ENCODE measurements at places on chromosomes 16 and 17.

DNA sequence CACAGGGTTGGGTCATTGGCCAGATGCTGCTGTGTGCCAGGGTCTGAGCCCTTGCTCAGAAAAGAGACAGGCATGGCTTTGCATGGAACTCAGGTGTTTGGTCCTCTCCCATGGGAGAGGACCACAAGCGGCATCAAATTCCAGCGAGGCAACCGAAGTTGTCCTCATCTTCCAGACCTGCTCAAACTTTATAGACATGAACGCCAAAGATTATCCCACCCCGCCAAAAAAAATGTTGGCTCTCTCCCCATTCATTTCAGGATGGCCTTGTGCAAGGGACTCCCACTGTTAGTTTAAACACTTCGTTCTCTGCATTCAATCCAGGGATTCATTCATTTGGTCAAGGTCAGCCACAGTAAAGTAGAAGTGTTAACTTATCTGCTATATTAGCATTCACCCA lies 360.8 kb upstream of the ZFHX3 start:
- no peak for DNase-seq

- peak; percentile 35 for DNase-seq
Measured at GRCh38 chr17:4540224-4540651, 14.9 kb downstream of the MYBBP1A start.

DNA sequence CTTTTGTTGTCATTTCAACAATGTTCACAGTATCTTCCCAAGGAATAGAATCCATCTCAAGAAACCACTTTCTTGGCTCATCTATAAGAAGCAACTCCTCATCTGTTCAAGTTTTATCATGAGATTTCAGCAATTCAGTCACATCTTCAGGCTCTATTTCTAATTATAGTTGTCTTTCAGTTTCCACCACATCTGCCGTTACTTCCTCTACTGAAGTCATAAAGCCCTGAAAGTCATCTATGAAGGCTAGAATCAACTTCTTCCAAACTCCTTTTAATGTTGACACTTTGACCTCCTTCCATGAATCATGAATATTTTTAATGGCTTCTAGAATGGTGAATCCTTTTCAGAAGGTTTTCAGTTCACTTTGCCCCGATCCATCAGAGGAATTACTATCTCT lies 102.1 kb downstream of the CDH13 start:
- DNase-seq = no peak

GRCh38 chr17:1839516-1839915 lies 9.7 kb downstream of the RPA1 start:
- DNase-seq = no peak

GRCh38 chr17:55332296-55333041 lies 67.7 kb downstream of the HLF start:
- no peak for DNase-seq

DNA sequence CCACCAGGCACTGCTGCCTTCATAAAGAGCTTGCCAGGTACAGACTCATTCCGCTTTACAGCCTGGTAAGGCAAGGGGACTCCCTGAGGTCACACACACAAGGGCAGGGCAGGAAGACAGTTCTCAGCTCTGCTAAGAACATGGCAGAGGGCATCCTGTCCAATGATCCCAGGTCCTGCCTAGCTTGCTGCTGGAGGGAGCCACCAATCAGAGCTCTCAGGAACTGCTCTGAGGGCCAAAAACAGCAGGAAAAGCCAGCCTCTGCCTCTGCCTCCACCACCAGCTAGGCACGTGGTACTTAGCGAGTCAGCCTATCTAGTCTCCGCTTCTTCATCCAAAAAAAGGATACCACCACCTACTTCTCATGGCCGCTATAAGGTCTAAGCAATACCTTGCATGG lies 66.1 kb downstream of the GTF3C1 start:
- no peak for DNase-seq

GRCh38 chr17:78826836-78827509 lies 13.6 kb downstream of the USP36 start:
- DNase-seq = no peak

DNA sequence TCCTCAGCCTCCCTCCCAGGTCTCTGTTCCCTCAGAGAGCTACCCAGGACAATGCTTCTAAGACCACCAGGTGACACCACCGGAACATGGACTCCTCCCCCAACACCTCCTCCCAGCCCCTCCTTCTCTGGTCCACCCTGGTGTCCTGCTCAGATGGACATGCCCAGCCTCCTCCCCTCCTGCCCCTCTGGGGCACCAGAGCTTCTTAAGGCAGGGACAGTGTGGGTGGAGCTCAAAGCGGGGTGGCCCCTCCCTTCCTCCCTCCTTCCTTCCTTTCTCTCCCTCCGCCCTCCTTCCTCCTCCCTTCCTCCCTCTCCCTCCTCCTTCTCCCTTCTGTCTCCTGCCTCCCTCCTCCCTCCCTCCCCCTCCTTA lies 22.7 kb downstream of the TRPV3 start:
- DNase-seq = peak; percentile 39

- DNase-seq = no peak
Measured at GRCh38 chr16:82807311-82807710, 180.5 kb downstream of the CDH13 start.

GRCh38 chr16:67748834-67749233 lies 29.7 kb upstream of the GFOD2 start:
- no peak for DNase-seq

GRCh38 chr16:52055381-52055780 lies 491.6 kb downstream of the TOX3 start:
- DNase-seq = no peak

DNA sequence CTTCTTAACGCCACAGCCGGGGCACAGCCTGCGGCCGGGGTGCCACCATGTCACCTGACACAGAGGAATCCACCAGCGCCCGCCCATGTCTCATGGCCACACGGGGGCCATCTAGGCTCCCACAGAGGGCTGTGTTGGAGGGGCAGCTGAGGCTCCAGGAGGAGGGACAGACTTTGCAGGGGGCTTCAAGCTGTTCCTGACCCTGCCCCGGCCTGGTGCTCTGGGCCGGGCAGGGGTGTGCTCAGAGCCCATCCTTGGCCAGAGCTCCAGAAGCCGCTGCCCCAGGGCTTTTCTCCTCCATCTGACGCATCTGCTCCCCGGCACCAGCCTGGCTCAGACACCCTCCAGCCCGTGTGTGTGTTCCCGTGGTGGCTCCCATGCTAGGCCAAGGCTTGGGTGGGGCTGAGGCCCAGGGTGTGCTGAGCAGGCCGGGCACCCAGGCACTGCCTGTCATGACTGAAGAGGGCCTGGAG lies 7.8 kb upstream of the SLC38A10 start:
- DNase-seq = peak; percentile 45
